ENCODE measurements at places on chromosomes 4 and X.

DNA sequence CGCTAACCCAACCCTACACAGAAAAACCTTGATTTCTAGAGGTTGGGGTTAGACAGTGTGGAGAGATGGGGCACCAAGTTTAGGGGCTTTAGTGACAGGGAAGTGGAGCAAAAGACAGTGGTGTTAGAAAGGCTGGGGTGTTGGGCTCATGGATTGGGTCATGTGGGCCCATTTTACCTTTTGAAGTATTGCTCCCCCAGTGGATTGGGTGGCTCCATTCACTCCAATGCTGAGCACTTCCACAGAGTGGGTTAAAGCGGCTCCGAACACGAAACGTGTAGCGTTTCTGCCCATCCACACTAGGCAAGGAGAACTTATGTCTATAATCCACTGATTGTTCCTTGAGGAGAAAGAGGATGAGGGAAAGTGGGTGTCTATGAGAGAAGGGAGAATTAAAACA, 2.3 kb downstream of the IL2RG start:
- no peak for DNase-seq

- peak; percentile 37 for DNase-seq
These were observed 688 bp upstream of the EVC start for GRCh38 chr4:5710065-5710960.

- peak; percentile 58 for DNase-seq
These were observed 42.9 kb downstream of the AFF1 start for GRCh38 chr4:86977621-86978184.

DNA sequence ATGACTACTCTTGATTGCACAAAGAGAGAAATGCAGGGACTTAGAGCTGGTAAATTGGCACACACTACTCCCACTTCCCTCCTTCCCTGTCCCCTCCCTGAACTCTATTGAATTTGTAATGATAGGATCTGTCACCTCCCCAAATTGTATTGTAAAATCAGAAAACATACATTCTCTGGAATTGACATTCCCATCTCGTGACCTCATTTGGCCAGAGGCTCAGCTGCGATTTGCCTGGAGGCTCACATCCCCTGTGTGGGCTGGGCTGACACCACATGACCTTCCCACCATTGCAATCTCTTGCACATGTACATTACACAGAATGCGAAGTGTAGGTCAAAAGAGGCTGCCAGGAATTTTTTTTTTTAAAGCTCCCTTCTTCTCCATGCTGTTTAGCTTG, 172.1 kb downstream of the MID1IP1 start:
- no peak for DNase-seq

Measured in urothelium cell line (cell line).